Epithelial cell of proximal tubule (primary cell): ENCODE measurements at places on chromosomes 2 and 18. TPM values are rescaled to one million over a fixed set of nuclear protein-coding genes. Genes with fewer than 3 reads are reported as not detected.

SNED1 gene
- 0.22 and 0.29 TPM in 2 replicates for total RNA-seq

ANTXR1 gene
- total RNA-seq: 7.8 and 14.5 TPM in 2 replicates

- no peak for DNase-seq
These were observed 40.8 kb upstream of the MYO1B start for GRCh38 chr2:191204433-191204832.

- no peak for DNase-seq
These were observed 163.9 kb downstream of the ACOXL start for GRCh38 chr2:110896226-110896625.

DNA sequence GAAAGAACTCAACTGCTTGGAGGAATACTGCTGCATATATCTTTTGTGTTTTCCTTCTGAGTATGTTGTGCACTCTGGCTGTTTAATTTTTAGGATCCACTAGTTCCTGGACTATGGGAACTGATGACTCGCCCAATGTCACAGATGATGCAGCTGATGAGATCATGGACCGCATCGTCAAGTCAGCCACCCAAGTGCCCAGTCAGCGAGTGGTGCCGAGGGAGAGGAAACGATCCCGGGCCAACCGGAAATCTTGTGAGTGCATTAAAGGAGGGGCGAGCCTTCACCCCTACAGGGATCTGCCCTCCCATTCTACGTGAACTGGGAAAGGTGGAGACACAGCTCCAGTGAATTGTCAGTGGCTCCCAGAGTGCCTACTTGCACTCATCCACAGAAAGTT is 59.6 kb downstream of the TPGS2 start:
- DNase-seq: no peak

C2orf80 gene
- not detected in 2 replicates for total RNA-seq

RFTN2 gene
- not detected in 2 replicates for total RNA-seq

ARHGEF4 gene
- 2.1 and 3.2 TPM in 2 replicates for total RNA-seq

DNA sequence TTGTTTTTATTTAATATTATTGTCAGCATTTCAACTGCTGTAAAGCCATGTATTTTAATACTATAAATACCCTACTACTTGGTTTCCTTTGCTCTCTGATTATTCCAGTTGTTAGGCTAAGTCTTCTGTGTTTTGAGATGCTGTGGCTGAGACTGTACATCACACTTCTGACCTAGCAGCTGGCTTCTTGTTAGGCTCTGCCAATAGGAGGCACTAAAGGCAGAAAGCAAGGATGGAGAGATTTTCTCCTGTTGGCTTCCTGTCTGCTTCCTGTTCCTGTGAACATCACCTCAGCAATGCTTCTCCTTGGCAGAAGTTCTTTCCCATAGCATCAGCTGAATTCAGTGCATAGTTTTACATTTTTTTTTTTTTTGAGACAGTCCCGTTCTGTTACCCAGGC is 68.3 kb upstream of the YPEL5 start:
- DNase-seq: no peak

DNA sequence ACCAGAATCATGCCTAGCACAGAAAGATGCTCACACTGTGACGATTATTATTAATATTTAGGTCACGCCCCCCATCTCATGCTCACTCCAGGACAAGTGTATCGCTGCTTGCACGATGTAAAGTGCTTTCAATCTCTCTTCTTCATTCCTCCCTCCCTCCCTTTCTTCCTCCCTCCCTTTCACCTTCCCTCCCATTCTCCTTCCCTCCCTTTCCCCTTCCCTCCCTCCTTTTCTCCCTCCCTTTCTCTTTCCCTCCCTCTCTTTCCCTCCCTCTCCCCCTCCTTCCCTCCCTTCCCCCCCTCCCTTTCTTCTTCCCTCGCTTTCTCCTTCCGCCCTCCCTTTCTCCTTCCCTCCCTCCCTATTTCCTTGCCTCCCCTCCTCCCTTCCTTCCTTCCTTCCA is 19.6 kb downstream of the TGOLN2 start:
- DNase-seq: no peak

LYG1 gene
- 0.12 and 0.22 TPM in 2 replicates for total RNA-seq

MAPK4 gene
- total RNA-seq: 0.36 and 1.3 TPM in 2 replicates

GRCh38 chr2:195343540-195343939 is 313.5 kb upstream of the SLC39A10 start:
- DNase-seq: no peak

GRCh38 chr2:13067508-13067907 is 350.8 kb downstream of the TRIB2 start:
- no peak for DNase-seq

GRCh38 chr18:54673936-54674335 is 82.9 kb downstream of the DYNAP start:
- DNase-seq: no peak
